Stimulated activated CD4-positive, alpha-beta T cell treated with anti-CD3 and anti-CD28 coated beads, Interleukin-1b, Interleukin-23, amount 100 ng/mL, for 1 hour (primary cell): ENCODE measurements at places on chromosomes 16 and 17.

DNA sequence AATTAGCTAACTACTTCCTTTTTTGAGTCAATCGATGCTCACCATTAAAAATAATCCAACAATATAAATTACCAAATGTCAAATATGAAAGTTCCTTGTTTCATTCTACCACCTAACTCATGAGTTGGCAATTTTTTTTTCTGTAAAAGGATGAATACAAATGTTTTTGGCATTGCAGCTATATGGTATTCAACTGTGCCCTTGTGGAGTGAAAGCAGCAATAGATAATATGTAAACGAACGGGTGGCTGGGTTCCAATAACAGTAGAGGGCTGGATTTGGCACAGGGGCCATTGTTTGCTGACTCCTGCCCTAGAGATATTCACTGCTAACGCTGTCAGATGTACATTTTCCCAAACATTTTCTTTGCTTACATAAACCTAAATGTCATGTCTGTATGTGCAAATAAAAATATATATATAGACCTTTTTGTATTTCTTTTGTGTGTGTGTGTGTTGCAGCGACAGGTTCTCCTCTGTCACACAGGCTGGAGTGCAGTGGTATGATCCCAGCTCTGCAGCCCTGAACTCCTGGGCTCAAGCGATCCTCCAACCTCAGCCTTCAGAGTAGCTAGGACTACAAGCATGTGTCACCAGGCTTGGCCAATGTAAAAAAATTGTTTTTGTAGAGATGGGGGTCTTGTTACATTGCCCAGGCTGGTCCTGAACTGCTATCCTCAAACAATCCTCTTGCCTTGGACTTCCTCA lies 73.9 kb downstream of the RPGRIP1L start:
- DNase-seq = no peak

- no peak for DNase-seq
These were observed 5.8 kb downstream of the ARMC7 start for GRCh38 chr17:75115555-75115954.

GRCh38 chr16:566475-567372 lies at the start of gene NHLRC4:
TSS of gene NHLRC4 (plus strand) at chr16:567005. CDS start at chr16:568048, 1,043 bp downstream.
- DNase-seq = no peak

GRCh38 chr17:28071891-28072606 lies 29.6 kb downstream of the NLK start:
- DNase-seq = no peak

DNA sequence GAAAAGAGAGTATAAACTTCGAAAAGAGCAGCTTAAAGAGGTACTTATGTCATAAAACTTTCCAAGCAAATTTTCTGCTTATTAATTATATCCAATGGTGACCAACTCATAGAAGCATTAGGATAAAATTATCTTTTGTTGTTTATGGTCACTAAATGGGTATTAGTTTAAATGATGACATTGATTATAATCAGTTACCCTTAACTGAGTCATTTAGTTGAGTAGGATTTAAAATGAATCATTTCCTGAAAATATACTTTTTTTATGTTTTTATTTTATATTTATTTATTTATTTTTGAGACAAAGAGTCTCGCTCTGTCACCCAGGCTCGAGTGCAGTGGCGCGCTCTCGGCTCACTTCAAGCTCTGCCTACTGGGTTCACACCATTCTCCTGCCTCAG lies 55.9 kb downstream of the ABHD15 start:
- DNase-seq = no peak

GRCh38 chr16:58201163-58201562 lies 3.3 kb upstream of the CSNK2A2 start:
- no peak for DNase-seq
